Cortex of kidney (tissue), 1 donor: ENCODE measurements at places on chromosomes 6 and 20.

- DNase-seq: no peak
Measured at GRCh38 chr6:166673309-166673708, 46.3 kb upstream of the RPS6KA2 start.

GRCh38 chr20:37991908-37992307 is 41.3 kb downstream of the TTI1 start:
- DNase-seq: no peak

- no peak for DNase-seq
Measured at GRCh38 chr6:31529329-31530150, 778 bp downstream of the MCCD1 start.

DNA sequence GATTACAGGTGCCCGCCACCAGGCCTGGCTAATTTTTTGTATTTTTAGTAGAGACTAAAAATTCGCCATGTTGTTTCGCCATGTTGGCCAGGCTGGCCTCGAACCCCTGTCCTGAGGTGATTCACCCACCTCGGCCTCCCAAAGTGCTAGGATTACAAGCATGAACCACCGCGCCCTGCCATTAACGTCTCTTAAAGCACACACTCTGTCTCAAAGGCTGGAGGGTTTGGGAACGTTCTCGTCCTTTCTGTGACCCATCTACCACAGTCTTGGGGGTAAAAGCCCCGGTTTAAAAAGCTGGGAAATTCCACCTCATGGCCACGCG is 57.8 kb upstream of the ARID1B start:
- no peak for DNase-seq

GRCh38 chr6:21524201-21524600 is 69.3 kb upstream of the SOX4 start:
- DNase-seq: no peak

- DNase-seq: no peak
Measured at GRCh38 chr6:6793388-6794250, 205.1 kb downstream of the LY86 start.

DNA sequence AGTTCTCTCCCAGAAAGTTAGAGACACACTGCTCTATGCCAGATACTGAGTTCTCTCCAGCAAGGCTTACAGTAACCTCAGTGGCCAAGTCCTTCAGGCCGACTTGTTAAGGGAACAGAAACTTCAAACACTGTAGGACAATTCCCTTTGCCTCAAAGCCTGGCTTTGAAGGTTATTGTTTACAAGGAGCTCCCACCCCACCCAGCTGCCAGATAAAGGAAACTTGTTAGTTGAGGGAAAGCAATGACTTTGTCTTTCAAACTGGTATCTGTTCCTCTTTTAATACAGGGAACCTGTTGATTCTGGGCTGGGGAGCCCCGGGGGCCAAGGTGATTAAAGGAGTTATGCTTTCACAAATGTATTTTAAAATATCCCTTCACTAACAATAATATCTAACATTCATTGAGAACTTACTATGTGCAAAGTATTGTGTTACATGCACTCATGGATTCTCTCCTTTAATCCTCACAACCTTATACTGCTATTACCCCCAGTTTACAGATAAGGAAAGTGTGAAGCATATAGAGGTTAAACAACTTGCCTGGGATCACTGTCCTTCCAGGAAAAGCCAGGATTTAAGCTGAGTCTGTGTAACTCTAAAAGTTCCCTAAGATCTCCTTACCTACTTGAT is 27.6 kb upstream of the CDKN1A start:
- DNase-seq: no peak

DNA sequence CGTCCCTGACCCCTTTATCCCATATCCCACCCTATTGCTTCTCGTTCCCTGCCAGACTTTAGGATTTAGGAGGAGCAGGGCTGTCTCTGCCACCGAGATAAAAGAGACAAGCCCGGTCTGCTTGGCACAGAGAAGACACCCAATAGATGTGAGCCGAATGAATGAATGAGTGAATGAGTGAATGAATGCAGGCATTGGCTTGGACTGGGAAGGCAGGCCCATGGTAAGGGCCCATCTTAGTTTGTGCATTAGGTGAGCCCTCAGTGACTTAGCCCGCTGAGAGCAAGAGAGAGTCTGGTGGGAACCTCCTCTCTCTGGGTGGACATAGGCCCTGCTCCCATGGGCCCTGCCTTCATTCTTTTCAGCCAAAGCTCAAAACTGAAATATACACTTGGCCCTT is 879 bp upstream of the BPIFB6 start:
- no peak for DNase-seq

DNA sequence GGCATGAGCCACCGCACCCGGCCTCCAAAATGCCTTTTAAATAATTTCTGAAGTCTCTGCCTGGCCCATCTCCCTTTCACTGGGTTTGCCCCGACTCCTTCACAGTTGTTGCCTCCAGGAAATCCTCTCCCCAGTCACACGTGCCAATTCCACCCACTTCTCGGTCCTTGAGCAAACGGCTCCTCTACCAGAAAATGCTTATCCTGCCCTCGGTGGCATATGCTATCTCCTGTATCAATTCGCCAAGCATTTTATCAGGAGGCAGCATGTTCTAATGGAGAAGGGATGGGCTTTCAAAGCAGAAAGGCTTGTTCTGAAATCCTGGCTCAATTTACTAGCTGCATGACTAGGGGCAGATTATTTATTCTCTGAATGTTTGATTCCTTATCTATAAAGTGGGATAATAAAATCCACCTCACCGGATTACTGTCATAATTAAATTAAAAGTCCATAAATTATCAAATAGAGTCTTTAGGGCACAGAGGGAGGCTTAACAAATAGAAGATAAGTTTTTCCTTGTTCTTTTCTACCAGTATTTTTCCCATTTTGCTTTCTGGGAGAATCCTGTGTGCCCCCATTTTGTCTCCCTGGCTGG is 66.3 kb downstream of the PPP1R3G start:
- DNase-seq: no peak

- no peak for DNase-seq
Measured at GRCh38 chr6:21098744-21099143, 494.8 kb upstream of the SOX4 start.

DNA sequence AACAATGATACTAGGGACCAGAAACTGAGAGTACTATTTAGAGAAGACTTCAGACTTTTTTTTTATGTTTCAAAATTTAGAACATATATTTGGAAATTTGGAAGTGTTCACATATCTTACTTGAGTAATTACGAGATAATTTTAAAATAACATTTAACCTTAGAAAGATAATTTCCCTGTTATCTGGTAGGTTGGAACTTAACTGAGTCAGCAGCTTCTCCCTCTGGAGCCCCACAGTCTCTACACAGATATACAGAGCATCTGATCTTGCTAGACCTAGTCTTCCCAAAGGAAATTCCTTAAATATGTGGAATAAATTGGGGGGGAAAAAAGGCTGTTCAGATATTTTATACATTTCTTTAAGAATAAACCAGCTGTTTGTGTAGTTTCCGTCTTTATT is 48.6 kb downstream of the TSPYL4 start:
- no peak for DNase-seq

DNA sequence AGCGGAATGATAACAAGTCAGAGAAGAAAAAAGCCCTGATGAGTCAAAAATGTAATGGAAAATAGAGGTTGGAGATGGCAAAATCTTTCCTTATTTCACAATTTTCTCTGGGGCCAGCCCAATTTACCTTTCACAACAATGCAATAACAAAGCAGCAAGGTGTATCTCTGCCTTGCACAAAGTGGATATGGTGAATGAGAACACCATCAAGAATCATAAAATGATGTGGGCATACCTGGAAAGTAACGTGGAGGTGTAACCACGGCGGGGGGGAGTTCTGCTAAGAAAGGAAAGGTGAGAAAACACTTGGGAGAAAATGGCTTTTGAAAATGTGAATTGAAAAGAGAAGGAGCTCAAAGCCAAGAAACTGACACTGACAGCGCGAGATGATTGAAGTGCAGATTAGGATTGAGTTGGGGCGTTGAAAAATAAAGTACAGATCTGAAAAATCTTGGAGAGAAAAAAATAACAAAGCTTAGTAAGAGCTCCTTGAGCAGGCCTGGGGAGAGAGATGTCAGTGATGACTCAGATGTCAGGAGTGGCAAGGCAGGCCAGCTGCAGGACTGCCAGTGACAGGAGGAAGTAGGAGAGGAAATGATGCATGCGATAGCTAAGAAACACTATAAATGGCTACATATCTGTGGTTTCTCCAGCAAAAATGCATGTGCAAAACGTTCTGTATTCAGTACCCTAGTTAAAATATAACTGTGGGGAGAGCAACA is 26.2 kb downstream of the ARHGAP18 start:
- no peak for DNase-seq

GRCh38 chr6:168201799-168202198 is 117.8 kb downstream of the DACT2 start:
- no peak for DNase-seq

- no peak for DNase-seq
Measured at GRCh38 chr6:151015101-151015700, 149.7 kb downstream of the MTHFD1L start.

GRCh38 chr6:12286373-12287110 is 3.6 kb upstream of the EDN1 start:
- no peak for DNase-seq

- DNase-seq: no peak
Measured at GRCh38 chr6:31919624-31920303, 7.8 kb upstream of the C2 start.

- no peak for DNase-seq
Measured at GRCh38 chr6:16064671-16065072, 64.2 kb upstream of the MYLIP start.

DNA sequence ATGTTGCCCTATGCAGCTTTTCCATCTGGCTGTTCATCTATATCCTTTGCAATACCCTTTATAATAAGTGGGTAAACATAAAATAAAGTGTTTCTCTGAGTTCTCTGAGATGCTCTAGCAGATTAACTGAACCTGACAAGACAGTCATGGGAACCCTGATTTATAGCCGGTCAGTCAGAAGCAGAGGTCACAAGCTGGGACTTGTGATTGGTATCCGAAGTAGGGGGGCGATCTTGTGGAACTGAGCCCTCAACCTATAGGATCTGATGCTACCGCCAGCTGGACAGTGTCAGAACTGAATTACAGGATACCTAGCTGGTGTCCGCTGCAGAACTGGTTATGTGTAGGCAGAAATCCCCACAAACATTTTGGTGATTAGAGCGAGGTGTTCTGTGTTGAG is 39.0 kb downstream of the SLC17A5 start:
- DNase-seq: no peak

GRCh38 chr20:38640521-38640920 is 38.9 kb downstream of the ARHGAP40 start:
- no peak for DNase-seq

DNA sequence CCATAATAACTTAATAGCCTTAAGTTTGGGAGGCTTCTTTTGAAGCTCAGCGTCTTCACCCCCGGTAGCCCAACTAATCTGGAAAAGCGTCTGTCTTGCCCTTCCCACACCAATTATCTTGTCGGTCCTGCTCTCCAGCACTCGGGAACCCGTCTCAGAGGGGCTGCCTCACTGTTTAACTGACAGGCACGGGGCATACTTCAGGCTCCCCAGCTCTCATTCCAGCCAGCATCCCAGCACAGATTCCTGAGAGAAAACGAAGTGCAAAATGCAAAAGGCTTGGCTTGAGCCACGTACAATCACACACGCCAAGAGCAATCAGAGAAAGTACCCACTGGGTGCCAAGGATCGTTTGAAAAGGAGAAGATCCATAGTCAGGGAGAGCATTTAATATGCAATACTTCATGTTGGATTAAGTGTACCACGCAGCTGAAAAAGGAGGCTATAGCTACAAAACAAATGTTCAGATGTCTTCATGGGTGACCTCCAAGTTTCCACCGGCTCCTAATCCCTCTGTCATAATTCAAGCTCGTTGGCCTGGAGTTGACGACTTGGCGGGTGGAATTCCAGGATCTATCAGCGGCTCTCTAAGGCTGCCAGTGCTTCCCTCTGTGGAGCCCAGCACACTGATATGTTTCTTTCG is 53.7 kb upstream of the STX16 start:
- no peak for DNase-seq

GRCh38 chr20:48180024-48180423 is 394.7 kb upstream of the SULF2 start:
- no peak for DNase-seq

- no peak for DNase-seq
Measured at GRCh38 chr6:1382883-1383728, 6.3 kb upstream of the FOXF2 start.

DNA sequence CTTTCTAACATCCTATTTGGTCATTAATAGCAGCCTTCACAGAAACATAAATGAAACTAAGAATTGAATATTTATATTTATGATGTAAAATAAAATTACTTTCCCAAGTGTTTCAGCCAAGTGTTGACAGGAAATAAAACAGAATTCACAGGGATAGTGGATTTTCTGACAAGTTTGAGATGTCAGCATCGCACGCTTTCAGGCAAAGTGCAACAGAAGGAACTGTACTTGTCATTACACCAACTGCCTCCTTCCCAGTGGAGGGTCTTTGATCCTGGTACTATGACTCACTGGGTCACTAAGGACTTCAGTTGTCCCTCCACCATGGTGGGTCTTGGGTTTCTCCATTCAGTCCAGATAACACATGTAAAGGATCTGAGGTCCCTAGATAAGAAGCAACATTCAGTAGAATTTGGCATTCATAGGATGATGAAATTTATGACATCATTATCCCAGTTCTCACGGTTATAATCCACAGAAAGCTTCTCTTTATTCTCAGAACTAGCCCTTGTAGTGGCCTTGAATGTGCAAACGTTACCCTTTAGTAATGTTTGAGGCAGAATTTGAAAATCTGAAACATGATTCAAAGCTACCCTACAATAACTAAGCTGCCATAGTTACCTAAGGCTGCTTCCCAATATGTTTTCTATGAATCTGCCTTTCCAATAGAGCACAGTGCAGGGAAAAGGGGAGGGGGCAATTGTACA is 3.8 kb upstream of the TNFAIP3 start:
- no peak for DNase-seq

- DNase-seq: no peak
Measured at GRCh38 chr6:107811591-107812218, 12.4 kb downstream of the SCML4 start.

DNA sequence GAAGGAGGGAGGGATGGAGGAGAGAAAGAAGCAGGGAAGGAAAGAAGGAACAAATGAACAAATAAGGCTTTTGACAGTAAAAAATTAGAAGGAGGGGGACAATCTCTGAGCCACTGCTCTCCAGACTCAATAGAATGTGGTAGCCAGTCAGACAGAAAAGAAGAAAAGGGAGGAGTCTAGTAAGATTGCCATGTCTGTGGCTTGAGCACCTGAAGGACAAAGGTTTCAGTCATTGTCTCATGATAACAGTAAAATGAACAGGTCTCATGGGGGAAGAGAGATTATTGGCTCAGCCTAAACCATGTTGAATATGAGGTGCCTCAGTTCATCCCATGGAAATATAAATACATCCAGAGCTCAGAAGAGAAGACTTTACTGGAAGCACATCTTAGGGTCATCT is 14.0 kb upstream of the LOC128125822 start:
- no peak for DNase-seq

- no peak for DNase-seq
Measured at GRCh38 chr6:119717942-119718341, 368.4 kb upstream of the MAN1A1 start.

GRCh38 chr20:58875111-58875510 is 22.6 kb downstream of the GNAS start:
- no peak for DNase-seq

- no peak for DNase-seq
Measured at GRCh38 chr6:111589366-111589765, 16.3 kb downstream of the TRAF3IP2 start.
